ENCODE measurements at places on chromosomes 5 and 9.

GRCh38 chr5:121572061-121572460, 279.6 kb upstream of the FTMT start:
- no peak for DNase-seq

DNA sequence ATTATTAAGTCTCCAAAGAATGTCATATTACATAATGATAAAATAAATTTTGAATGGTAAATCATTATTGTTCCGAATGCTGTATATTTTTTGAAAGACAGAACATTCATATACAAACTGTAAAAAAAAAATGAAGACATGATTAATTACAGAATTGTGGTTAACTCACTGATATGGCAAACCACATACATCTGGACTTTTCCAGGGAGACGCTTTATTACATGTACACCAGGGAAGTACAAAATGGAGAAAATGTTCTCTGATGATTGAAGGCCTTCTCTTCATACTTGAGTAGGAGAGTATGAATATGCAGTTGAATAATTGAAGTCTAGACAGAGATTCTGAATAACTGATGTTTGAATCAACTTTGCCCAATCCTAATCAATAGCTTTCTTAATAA, 1886.9 kb downstream of the EFNA5 start:
- no peak for DNase-seq

DNA sequence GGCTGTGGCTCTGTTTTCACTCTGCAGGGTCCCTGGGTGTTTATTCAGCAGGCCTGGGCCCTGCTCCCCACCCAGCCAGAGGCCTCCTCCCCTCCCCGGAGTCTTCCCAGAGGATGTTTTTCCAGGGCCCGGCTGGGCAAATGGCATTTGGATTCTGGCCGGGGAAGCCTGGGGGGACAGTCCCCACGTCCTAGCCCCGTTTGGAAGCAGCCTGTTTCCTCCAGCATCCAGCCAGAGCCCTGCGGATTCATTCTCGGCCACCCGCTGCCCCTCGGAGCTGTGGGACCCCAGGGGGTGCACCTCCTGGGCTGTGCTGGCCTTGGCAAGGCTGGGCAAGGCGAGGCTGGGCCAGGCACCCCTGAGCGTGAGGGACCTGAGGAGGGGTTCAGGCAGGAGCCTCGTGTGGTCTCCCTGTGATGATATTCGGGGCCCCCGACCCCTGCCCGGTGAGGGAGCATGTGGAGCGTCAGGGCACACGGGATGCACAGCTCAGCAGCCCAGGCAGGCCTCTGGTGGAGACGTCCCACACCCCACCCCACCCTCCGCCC, 48.8 kb upstream of the EGFL7 start:
- no peak for DNase-seq

GRCh38 chr9:1094749-1095148, 44.6 kb downstream of the DMRT2 start:
- DNase-seq = no peak

GRCh38 chr5:133618141-133618540, 5.8 kb upstream of the FSTL4 start:
- no peak for DNase-seq

- DNase-seq = no peak
These were observed 356.2 kb upstream of the NUDT12 start for GRCh38 chr5:103918668-103919367.

DNA sequence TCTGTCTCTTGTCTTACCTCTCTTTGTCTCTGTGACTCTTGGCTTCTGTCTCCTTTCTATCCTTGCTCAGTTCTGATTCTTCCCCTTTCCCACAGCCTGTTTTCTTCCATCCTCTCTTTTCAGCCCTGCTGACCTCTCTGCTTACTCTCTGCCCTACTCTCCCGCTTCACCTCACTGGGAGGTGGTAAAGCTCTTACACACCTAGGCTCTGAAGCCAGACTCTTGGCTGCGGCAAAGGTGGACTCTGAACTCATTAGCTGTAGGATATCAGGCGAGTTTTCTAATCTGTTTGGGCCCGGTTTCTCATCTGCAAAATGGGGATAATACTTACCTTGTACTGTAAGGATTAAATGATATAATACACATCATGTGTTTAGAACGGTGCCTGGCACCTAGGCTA, 11.1 kb downstream of the PCDH1 start:
- no peak for DNase-seq

GRCh38 chr5:149224282-149224681, 47.4 kb upstream of the AFAP1L1 start:
- no peak for DNase-seq
